Activated T-cell treated with anti-CD3 and anti-CD28 coated beads for 24 hours (primary cell): ENCODE measurements at places on chromosomes 12 and 14.

DNA sequence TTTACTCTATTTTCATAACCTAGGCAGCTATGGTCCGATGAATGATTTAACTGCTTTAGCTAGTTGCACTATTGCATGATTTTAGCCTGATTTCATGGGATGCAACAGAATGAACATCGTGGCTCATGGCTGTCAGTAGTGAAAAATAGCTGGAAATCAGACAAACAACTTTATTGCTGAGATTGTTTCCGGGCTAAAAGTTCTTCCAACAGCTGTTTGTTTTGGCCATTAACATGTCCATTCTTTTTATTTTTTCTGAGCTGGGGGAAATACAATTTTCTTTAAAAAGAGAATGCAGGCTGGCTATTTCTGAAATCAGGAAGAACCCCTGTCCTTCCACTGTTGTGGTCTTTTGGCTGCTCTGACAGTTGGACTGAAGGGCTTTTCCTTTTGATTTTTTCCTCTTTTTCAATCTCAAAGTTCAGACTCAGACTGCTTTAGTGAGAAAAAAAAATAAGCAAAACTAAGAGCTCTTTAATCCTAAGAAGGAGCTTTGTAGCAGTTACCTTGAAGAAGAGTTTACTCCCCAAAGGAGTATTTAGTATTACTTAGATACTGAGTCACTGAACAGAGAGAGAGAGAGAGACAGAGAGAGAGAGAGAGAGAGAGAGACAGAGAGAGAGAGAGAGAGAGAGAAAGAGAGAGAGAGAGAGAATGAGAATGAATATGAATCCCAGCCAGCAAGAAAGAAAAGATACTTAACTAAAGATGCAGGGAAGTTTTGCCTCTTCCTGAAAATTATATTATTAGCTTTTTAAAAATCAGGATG lies at the start of gene NAV3:
NAV3 (plus strand) TSS at position 312 of the 769 bp plus-strand sequence. CDS start 568 bp downstream, outside the sequence.
- no peak for DNase-seq

DNA sequence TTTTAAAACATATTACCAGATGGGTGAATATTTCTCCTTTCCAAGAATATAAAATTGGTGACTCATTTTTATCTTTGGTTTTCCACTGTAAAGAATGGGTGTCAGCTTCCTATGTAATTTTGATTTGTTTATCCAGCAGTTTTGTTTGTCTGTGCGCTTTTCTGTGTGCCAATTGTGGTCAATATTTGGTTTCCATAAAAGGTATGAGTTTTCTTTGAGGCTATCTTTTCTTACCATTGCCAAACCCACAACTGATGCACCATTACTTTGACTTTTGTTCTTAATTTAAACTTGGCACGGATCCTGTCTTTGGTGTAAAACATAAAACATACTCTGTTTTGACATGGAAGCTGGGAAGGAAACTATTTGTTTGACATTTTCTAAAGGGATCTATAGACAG lies 78.8 kb upstream of the NAV3 start:
- DNase-seq = no peak

GRCh38 chr14:85316701-85317410 lies 213.1 kb upstream of the FLRT2 start:
- DNase-seq = no peak

- DNase-seq = no peak
Measured at GRCh38 chr12:53489242-53489864, 9.9 kb downstream of the MAP3K12 start.

DNA sequence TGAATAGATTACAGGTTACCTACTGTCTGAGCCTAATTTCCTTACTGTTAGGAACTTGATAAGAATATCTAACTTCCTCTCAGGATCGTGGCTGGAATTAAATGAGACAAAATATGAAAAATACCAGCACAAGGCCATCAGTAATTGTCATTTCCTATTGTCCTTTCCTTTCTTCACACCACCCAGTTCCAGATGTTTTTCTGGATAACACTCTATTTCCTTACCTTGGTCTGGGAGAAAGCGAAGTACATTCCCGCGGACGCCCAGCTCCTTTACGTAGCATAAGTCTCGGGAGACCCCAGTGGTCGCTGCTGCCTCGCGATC lies 376 bp downstream of the GDF3 start:
- DNase-seq = no peak

DNA sequence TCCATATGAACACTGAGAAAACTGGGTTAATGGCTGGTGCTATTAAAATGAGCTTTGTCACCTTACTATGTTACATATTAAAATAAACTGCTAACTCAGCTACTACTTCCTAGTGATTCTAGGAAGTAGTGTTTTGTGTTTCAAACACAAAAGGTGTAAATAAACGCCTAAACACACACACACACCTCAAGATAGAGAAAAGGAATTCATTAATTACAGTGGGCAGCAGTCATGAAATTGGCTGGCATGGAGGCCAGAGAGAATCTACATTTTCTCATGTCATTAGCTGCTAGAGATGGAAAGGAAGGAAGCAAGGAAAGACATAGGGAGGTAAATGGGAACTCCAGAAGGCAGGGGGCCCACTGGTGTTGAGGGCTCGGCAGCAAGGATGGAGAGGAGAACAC lies 787 bp upstream of the PRMT5 start:
- no peak for DNase-seq
